ENCODE measurements at places on chromosomes 11 and 22.

GRCh38 chr11:82105331-82105998 lies 628.2 kb downstream of the FAM181B start:
- no peak for DNase-seq

DNA sequence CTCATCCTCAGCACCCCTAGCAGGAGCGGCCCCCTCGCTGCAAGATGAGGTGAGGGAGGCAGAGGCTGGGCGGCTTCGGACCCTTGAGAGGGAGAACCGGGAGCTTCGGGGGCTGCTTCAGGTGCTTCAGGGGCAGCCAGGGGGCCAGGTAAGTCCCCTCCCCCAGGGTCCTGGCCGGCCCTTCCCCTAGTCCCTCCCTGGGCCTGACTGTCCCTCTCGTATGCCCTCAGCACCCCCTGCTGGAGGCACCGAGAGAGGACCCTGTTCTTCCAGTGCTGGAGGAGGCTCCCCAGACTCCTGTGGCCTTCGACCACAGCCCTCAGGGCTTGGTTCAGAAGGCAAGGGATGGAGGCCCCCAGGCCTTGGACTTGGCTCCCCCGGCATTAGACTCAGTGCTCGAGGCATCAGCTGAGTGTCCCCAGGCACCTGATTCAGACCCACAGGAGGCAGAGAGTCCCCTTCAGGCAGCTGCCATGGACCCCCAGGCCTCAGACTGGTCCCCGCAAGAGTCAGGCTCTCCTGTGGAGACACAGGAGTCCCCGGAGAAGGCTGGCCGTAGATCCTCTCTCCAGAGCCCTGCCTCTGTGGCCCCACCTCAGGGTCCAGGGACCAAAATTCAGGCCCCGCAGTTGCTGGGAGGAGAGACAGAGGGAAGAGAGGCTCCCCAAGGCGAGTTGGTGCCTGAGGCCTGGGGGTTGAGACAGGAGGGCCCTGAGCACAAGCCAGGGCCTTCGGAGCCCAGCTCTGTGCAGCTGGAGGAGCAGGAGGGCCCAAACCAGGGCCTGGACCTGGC lies 4.0 kb downstream of the CCDC88B start:
- DNase-seq = no peak

- DNase-seq = no peak
These were observed 129.8 kb downstream of the FCHSD2 start for GRCh38 chr11:73012121-73012863.

GRCh38 chr22:45291061-45291930 lies 6.5 kb downstream of the UPK3A start:
- no peak for DNase-seq

DNA sequence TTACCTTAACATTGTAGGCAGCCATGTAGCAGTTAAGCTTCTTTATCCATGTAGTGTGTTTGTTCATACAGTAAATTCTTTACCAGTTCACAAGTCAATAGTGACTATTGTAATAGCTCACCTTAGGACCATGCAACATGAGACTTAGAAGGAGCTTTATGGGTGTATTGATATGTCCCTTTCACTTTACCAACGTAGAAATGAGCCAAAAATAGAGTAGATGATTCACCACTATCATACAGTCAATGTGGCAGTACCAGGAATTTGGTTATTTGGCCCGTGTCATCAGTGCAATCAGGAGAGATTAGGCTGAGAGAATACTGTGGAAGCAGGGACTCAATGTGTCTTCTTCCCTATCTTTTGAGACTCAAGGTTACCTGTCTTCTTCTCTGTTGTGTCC lies 4.7 kb downstream of the ZDHHC13 start:
- DNase-seq = no peak

Measured in GM12892 (cell line).